ENCODE measurements at places on chromosomes 12 and 14.

DNA sequence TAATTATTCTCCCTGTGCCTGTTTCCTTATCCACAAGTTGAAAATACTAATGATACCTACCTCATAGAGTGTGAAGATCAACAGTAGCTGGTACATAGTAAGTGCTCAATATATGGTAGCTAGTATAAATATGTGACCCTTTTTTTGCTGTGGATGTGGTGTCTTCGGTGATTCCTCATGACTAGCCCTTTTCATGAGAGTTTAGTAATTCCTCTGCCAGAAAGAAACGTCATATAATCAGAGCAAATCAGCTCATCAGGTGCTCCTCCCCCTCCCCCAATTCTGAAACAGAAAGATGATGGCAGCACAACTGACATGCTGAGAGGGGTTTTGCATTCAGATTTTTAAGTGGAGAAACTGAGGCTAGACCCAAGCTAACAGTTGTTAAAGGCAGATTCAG lies 210.8 kb downstream of the SLC41A2 start:
- no peak for DNase-seq
- H3K36me3 ChIP-seq = peaks cover 2% of the 10 kb centered on the region
- peaks cover 50% of the 10 kb centered on the region for H3K4me1 ChIP-seq
- no peaks in the 10 kb centered on the region for H3K27me3 ChIP-seq
- no peak overlapping the region for H3K27ac ChIP-seq
- no peak overlapping the region for H3K4me3 ChIP-seq

DNA sequence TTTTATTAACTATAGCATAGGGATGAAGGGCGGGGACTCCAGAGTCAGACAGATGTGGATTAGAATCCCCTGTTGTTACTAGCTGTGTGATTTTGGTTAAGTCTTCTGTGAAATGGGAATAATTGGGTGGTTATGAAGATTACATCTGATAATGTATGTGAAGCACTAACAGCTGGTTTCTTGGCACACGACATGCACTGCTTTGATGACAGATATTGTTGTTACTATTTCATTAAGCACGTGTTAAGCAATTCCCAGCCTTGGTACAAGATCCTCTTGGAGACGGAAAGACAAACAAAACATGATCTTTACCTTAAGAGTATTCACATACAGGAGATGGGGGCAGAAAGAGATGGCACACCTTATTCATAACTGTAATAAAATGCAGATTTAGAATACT lies 7.9 kb downstream of the PPFIBP1 start:
- no peak overlapping the region for H3K27ac ChIP-seq
- no peak for DNase-seq
- H3K4me1 ChIP-seq = peaks cover 16% of the 10 kb centered on the region
- no peak overlapping the region for H3K4me3 ChIP-seq
- H3K27me3 ChIP-seq = peaks cover 3% of the 10 kb centered on the region

DNA sequence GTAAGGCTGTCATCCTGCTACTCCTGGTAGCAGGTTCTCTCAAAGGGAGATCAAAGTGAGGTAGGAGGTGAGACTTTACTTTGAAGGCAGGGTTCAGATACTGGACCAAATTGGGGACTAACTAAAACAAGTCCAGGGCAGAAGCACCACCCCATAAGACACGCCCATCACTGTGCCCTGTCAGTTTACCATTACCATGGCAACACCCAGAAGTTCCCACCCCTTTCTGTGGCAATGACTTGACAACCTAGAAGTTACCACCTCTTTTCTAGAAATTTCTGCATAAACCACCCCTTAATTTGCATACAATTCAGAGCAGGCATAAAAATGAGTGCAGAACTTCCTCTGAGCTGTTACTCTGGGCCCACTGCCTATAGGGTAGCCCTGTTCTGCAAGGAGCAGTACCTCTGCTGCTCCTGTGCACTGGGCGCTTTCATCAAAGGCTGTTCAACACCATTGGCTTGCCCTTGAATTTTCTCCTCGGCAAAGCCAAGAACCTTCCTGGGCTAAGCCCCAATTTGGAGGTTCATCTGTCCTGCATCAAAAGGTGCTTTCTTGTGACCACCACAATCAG lies 64.8 kb upstream of the MAX start:
- H3K4me1 ChIP-seq = peaks cover 37% of the 10 kb centered on the region
- H3K27me3 ChIP-seq = no peaks in the 10 kb centered on the region
- H3K36me3 ChIP-seq = peaks cover 2% of the 10 kb centered on the region
- DNase-seq = no peak
- H3K27ac ChIP-seq = peak overlapping the region; percentile 50

DNA sequence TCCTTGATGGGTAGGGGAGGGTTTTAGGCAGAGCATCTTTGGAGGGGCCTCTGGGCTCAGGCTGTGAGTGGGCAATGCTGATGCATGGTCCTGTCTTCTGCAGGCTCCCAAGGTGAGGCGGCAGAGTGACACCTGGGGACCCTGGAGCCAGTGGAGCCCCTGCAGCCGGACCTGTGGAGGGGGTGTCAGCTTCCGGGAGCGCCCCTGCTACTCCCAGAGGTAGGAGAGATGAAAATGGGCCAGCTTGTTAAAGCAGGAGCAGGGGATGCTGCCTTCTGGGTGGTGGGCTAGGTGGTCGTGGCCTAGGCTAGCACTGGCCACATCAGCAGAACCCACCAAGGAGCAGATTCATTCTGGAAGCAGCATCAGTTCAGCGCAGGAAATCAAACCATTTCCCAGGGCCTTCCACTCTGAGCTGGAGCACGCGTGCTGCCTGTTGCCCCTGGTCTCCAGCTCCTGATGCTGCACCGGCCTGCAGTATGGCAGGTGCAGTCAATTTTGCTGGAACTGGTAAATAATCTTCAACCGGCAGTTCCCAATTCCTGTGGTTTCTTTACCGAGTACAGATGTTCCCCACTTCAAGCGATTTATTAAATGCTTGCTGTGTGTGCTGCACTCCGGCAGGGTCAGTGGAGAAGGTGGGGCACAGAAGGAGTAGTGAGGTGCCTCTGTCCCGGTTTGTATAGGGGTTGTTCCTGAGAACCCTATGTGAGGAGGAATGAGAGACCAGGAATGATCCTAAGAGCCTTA lies 7.4 kb downstream of the PAPLN start:
- H3K27ac ChIP-seq = no peak overlapping the region
- H3K4me1 ChIP-seq = peaks cover 61% of the 10 kb centered on the region
- H3K4me3 ChIP-seq = peak overlapping the region; percentile 74
- no peaks in the 10 kb centered on the region for H3K36me3 ChIP-seq
- peaks cover 21% of the 10 kb centered on the region for H3K27me3 ChIP-seq
- no peak for DNase-seq

DNA sequence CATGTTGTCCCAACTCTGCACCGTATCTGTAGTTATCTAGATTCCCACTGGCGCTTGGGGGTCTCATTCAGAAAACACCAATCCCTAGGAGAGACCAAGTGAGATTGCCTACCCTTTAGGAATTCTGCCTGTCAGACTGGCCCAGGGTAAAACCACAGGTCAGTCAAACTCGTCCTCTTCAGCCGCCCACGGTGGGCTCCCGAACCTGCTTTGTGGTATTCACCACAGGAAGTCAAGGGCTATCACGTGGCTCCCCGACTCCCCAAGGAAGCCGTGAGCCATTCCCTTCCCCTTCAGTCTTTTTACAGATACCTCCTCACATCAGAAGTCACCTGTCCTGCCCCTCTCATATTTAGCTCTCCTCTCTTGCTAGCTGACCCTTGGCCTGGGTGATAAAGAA lies 159.9 kb downstream of the EGLN3 start:
- H3K36me3 ChIP-seq = no peaks in the 10 kb centered on the region
- peaks cover 6% of the 10 kb centered on the region for H3K4me1 ChIP-seq
- DNase-seq = no peak
- no peak overlapping the region for H3K4me3 ChIP-seq
- H3K27me3 ChIP-seq = peaks cover 2% of the 10 kb centered on the region

DNA sequence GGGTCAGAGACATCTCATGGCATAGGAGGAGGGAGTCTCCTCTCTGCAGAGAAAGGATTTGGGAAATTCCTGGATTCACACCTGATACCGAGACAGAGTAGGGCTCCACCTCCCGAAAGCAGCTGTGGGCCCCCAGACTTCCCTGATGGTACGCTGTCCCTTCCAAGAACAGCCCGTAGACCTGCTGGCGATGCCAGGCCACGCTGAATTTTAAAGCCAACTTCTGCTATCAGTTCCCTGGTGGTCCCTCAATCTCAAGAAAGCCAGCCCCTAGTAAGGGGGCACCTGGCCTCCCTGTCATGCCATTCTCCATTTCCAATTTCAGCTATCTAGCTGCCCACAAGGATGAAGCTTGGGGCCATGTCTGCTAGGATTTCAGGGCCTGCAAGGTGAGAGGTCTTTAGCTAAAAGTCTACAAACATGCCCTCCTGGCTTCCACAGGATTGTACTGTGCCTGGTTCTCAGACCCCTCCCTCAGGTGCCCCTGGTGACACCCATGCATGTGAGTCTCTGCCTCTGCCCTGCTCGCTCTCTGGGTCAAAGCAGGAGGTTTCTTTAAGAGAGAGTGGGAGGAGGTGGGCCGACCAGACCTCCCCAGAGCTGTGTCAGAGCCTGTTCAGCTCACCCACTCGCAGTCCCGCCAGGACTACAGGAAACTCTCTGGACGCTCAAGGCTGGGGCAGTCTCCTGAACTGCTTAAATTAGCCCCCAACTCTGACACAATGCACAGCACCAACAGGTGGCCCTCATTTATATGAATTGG lies 30.5 kb downstream of the ANO2 start:
- H3K27ac ChIP-seq = no peak overlapping the region
- no peak for DNase-seq
- peaks cover 7% of the 10 kb centered on the region for H3K27me3 ChIP-seq
- H3K4me3 ChIP-seq = no peak overlapping the region
- no peaks in the 10 kb centered on the region for H3K36me3 ChIP-seq
- no peaks in the 10 kb centered on the region for H3K4me1 ChIP-seq

DNA sequence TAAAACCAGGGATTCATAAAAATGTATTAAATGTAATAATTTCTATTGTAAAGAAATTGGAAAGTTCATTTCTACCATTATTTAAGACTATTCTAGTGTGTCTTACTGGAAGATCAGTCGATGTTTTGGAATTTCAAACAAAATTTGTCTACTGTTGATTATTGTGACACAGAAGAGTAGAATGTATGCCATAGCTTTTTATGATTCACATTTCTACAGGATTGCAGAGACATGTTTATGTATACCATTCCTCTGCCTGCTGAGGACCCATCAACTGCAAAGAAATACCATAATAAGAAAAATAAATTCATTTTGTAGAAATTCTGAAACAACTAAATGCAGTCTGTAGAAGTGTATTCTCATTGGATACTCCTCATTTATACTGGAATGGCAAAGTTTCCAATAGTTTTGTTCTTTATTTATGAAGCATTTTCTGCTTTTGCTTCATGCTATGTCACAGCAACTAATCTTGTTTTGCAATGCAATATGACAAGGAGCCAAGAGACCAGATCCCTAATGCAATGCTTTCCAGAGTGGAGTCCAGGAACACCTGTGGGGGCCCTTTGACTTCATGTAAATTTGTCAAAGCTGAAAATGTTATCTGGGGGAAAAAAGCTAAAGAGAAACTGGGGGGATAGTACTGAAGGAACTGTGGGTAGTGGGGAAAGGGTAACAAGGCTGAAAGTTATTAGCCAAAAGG lies 172.9 kb upstream of the LRIG3 start:
- DNase-seq = no peak
- H3K27ac ChIP-seq = no peak overlapping the region
- H3K4me1 ChIP-seq = no peaks in the 10 kb centered on the region
- H3K27me3 ChIP-seq = no peaks in the 10 kb centered on the region
- H3K4me3 ChIP-seq = no peak overlapping the region

GRCh38 chr12:122159882-122160281 lies 14.1 kb downstream of the IL31 start:
- DNase-seq = no peak
- peaks cover 6% of the 10 kb centered on the region for H3K27me3 ChIP-seq
- H3K4me3 ChIP-seq = no peak overlapping the region
- no peak overlapping the region for H3K27ac ChIP-seq
- H3K36me3 ChIP-seq = peaks cover 1% of the 10 kb centered on the region

- H3K27me3 ChIP-seq = no peaks in the 10 kb centered on the region
- H3K27ac ChIP-seq = no peak overlapping the region
- peaks cover 19% of the 10 kb centered on the region for H3K4me1 ChIP-seq
- H3K4me3 ChIP-seq = no peak overlapping the region
- H3K36me3 ChIP-seq = peaks cover 9% of the 10 kb centered on the region
Observed at GRCh38 chr12:111776836-111777344, 10.2 kb downstream of the ALDH2 start.

GRCh38 chr14:104522926-104523545 lies 56.5 kb upstream of the C14orf180 start:
- H3K27me3 ChIP-seq = peaks cover 6% of the 10 kb centered on the region
- DNase-seq = no peak
- peaks cover 6% of the 10 kb centered on the region for H3K36me3 ChIP-seq
- no peak overlapping the region for H3K4me3 ChIP-seq
- H3K27ac ChIP-seq = no peak overlapping the region

DNA sequence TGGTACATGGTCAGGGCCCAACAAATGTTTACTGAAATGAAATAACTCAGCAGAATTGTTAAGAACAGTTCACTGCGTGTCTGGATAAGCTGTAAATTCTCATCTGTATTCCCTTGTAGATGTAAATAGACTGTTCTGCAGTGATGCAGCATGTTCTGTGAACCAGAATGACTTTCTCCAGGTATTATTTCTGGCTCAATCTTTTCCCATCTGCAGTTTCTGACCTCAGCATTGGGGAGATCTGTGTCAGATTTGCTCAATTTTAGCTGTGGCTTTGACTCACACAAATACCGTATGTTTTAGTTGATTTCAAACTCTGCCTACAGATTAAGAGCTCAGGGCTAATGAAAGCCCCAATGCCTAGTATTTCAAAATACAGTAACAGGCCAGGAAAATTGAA lies 49.2 kb upstream of the DICER1 start:
- H3K27me3 ChIP-seq = no peaks in the 10 kb centered on the region
- H3K4me3 ChIP-seq = no peak overlapping the region
- H3K4me1 ChIP-seq = no peaks in the 10 kb centered on the region
- H3K36me3 ChIP-seq = peaks cover 48% of the 10 kb centered on the region
- no peak for DNase-seq

- no peak for DNase-seq
- no peaks in the 10 kb centered on the region for H3K4me1 ChIP-seq
Observed at GRCh38 chr12:115873451-115874082, 403.9 kb downstream of the MED13L start.

DNA sequence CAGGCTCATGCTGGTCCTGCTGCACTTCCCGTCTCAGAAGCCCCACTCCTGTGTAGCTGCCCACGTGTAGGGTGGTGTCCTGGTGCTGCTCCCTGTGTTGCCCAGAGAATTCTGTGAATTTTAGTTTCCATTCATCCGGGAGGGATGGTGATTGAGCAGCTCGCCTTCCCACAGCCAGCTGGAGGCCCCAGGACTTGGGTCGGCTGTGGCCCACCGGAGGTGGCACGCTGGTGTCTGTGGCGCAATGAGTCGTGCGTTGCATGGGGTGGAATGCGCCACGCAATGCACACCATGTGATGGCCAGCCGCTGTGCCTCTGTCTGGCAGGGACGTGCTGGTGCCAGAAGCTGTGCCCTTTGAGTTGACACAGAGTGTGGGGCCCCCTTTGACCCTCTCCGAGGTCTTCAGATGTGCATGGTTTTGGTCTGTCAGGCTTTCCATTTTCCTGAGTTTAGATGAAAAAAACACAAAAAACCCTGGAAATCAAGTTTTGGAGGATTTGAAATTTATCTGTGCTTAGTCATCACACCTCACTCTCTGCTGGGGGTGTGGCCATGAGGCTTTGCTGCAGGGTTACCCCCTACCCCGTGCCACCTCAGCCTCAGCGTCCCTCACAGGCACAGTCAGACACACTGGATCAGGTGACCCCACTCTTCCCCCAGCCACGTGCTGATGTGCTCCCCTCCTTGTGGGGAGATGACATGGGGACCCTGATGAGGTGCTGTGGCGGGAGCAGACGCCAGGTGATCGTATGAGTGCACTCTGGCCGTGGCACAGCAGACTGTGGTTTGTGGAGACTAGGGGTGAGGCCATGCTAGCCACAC lies 64.6 kb downstream of the EP400 start:
- no peak overlapping the region for H3K4me3 ChIP-seq
- H3K27me3 ChIP-seq = no peaks in the 10 kb centered on the region
- no peak for DNase-seq
- H3K4me1 ChIP-seq = peaks cover 5% of the 10 kb centered on the region
- H3K27ac ChIP-seq = no peak overlapping the region
